ENCODE measurements at places on chromosomes 6 and 20.

- no peak for DNase-seq
Observed at GRCh38 chr6:56787209-56787608, 144.5 kb upstream of the DST start.

- DNase-seq, result no peak
Observed at GRCh38 chr20:32365564-32365963, 7.4 kb downstream of the ASXL1 start.

- no peak for DNase-seq
Observed at GRCh38 chr20:58389324-58389967, 417 bp downstream of the VAPB start.

DNA sequence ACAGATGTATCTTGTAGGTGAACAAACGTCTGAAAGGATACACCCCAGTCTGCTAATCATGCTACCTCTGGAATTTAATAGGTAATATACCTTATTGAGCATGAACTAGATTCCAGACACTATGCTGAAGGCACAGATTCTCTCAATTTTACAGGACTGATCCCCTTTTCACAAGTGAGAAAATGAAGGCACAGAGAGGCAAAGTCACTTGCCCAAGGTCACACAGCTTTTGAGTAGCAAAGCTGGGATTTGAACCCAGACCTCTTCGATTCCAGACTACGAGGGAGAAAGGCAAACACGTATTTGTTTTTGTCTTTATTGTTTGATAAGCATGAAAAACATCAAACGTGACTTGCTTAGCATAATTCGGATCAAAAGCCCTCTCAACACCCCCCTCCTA lies 34.4 kb upstream of the PMEPA1 start:
- DNase-seq, result no peak

DNA sequence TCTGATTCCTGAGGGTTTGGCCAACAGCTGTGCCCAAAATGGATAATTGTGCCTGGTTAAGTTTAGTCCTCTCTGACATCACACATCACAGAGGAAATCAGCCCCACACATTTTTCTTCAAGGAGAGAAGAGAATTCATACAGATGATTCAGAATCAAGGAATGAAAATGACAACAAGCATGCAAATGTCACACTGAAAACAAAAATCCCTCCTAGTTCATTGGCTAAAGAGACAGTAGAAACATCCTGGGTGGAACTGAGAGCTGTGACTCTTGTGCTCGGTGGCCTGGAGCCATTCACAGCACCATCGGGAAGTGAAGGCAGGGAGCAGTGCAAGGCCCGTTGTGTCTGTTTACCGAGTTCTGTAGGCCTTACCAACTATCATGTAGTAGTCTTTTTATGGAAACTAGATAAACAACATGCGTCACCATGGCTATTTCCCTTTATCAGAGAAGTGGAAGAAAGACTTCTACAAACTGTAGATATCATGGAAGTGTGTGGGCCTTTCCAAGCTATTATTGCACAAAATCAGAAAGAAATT lies 81.7 kb upstream of the TENT5A start:
- DNase-seq, result no peak

GRCh38 chr20:35135867-35136586 lies 11.1 kb downstream of the EDEM2 start:
- DNase-seq, result no peak

DNA sequence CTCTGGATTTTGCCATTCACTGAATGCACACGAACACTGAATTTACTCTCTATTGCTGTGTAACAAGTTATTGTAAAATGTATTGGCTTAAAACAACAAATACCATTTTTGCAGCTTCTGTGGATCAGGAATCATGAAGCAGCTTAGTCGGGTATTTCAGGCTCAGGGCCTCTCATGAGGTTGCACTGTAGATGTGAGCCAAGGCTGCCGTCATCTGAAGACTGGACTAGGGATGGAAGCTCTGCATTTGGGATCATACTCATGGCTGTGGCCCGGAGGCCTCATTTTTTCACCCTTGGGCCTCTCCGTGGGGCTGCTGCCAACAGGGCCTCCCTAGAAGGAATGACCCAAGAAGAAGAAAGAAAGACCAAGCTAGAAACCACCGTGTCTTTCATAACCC lies 492.4 kb upstream of the CDH4 start:
- no peak for DNase-seq

DNA sequence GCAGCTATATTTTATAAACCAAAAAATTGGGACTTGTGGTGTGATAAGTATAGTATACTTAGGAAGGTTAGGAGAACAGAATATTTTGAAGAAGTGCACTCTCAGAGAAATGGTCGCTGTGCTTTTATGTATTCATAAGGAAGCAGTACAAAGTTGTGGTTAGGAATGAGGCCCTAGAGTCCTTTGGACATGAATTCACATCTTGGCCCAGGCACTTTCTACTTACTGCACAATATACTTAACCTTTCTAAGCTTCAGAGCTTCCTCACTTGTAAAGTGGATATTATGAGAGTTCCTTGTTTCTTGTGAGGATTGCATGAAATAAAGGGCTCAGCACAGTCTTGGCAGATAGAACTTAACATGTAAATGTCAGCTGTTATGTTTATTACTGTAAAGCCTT lies 21.0 kb upstream of the SERINC3 start:
- no peak for DNase-seq

DNA sequence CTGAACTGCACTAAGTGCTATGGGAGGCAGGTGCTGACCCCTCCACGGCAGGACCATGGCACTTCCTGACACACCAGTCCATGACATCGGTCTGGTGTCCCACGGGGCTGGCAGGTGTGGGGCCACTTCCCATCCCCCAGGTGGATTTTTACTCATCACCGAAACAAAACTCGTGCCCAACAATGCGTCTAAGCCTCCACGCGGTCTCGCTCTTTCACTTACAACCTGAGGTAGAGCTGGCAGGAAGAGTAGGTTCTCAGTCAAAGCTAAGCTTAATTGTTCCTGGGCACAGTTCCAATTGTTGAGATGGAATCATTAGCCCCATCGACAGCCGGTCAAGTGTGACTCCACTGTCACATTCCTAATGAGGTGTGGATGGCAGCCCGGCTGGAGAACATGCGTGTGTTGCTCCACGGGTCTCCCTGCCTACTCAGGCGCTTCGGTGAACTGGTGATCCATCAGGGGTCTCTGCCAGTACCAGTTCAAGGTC lies 125.7 kb downstream of the SLC23A2 start:
- DNase-seq, result no peak

GRCh38 chr20:2204021-2204420 lies 91.8 kb upstream of the TGM3 start:
- no peak for DNase-seq

DNA sequence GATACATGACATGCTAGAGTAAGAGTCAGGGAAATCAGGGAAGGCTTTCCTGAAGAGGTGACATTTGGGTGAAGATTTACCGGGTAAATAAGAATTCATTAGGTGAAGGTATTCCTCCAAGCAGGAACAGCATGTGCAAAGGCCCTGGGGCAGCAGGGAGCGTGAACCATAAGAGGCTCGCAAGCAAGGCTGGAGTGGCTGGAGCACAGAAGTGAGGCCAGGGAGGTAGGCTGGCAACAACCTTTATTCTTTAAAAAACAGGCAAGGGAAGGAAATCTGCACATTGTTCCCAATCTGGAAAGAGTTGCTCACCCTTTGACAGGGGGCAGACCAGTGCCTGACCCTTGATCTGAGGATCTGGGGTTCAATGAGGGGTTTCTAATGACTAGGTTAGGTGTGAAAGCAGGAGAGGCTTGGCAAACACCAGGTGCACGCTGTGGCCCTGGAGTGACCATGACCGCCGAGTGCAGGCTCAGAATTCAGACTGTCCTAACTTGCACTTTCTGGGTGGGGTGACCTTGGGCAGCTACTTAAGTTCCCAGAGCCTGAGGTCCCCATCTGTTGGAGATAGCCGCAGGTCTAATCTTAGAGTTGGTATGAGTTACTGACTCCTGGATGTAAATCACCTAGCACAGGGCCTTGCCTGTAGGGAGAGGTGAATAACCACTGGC lies 1.9 kb downstream of the KIAA1755 start:
- DNase-seq, result no peak

DNA sequence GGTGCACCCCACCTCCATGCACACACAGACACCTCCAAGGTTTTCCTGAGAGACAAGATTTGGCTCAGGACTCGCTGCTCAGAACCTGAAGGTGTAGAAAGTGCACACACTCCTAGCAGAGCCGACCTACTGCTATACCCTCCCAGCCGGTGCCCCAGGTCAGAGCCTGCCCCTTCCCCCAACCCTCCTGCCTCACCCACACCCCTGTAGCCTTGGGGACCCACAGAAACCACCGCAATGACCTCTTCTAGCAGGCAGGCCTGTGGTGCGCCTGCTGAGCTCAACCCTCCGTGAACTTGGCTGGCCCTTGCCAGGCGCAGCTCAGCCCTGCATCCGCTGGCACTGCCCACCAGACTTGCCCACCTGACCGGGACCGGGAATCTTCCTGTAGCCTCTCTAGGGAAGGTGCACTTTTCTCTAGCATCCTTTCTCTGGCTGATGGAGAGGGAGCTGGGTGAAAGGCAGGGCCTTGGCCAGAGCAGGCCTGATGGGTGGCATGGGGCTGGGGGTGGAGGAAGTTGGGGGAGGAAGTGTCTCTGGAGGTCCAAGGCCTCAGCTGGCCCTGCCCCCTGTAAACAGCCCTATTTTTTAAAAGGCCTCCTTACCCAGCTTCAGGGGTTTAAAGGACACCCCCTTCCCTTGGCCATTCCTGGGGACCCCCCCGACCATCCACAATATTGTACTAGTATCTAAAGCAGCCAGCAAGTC lies 36.9 kb upstream of the SLCO4A1 start:
- DNase-seq, result no peak

- DNase-seq, result no peak
Observed at GRCh38 chr6:56539527-56540105, 103.1 kb downstream of the DST start.

GRCh38 chr20:48841196-48841874 lies 13.5 kb upstream of the PREX1 start:
- DNase-seq, result no peak

Measured in esophagus squamous epithelium (tissue), 5 donors.